ENCODE measurements at places on chromosomes 11 and 22.

DNA sequence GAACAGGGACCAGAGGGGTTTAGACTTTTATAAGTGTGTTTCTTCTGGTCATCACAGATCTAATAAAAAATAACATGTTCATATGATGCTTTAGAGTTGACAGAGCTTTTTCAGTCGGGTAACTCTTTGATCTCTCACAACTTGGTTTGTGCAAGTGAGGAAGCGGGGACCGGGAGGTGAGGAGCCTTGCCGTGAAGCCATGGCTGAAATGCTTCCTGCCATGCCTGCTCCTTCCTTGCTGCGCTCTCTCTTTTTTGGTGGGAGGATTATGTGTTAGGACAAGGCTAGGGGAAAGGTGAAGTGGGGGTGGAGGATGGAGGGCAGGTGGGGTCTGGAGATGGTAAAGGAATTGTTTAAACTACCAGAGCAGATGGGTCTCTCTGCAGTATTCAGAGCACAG is 23.8 kb downstream of the TEAD1 start:
- DNase-seq = peak; percentile 78

- no peak for DNase-seq
Measured at GRCh38 chr11:31601635-31602282, 92.2 kb downstream of the ELP4 start.

DNA sequence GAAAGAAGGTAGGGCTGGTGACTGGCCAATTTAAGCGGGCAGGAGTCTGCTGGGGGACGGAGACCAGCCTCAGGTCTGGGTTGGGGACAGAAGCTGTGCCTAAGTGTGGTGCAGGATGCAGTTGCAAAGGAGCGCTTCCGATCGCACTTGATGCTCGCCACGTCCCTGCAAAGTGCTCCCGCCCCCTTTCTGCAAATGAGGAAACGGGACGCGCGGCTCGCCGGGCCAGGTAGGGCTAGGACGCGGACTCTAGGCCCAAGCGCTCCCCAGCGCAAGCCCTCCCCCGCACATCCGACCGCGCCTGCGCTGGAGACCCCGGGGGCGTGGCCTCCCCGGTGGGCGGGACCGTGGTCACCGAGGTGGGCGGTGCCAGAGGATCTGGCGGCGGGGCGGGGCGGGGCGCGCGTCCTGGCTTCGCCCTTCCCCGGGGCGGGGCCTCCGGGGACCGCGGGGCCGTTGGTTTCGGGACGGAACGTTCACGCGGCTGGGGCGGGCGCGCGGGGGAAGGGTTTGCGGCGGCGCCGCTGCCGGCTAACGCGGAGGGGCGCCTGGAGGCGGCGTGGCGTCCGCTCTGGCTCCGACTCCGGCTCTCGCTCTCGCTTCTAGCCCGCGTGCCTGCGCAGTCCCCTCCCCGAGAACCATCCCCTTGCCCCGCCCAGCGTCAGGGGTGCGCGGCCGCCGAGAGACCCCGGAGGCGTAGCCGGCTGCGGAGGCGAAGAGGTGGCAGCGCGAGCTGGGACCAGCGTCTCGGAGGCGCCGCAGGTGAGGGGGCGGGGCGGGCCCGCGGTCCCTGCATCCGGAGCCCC is at the start of gene FAM118A:
Gene FAM118A, plus strand, starts transcription at position 513 of the 806 bp plus-strand sequence. CDS start 12,446 bp downstream, outside the sequence.
- peak; percentile 97 for DNase-seq

DNA sequence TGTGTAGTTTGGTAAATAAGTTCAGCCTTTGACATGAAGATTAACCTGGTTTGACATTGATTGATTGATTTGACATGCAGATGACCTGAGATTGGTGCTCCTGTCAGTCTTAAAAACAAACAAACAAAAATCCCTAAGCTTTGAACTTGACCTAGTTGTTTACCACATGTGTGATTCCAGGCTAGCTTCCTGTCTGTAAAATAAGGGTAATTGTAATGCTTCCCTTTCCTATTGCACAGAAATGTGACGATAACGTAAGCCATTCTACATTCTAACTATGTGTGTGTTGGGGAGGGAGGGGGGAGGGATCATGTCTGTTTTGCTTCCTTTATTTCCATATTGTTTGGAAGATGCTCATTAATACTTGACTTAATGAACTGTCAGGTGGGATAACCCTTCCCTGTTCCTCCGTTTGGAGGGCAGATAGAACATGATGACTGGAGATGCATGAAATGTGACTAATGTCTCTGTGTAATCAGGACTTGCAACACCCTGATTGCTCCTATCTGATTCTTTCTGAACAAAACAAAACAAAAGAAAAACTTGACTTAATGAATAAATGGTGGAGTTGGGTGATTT is 106.1 kb upstream of the CLMP start:
- no peak for DNase-seq

DNA sequence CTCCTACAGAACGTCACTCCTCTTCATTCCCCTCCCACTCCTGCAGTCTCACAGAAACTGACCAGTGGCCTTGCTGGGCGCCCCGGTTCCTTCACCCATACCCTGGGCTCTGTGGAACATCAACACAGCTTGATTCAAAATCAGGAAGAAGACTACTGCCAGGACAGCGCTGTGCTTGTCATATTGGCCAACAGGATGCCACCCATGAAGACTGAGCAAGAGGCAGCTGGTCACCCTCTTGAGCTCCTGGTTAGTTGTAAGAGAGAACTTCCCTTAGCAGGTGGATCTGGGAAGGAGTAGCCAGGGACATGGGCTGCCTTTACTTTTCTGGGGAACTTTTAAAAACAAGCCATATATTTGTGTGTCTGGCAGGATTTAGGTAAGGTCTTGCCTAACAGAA is 110.4 kb upstream of the TIMP3 start:
- DNase-seq = no peak

- DNase-seq = no peak
Measured at GRCh38 chr11:4645974-4646373, 2.2 kb downstream of the OR51E1 start.

DNA sequence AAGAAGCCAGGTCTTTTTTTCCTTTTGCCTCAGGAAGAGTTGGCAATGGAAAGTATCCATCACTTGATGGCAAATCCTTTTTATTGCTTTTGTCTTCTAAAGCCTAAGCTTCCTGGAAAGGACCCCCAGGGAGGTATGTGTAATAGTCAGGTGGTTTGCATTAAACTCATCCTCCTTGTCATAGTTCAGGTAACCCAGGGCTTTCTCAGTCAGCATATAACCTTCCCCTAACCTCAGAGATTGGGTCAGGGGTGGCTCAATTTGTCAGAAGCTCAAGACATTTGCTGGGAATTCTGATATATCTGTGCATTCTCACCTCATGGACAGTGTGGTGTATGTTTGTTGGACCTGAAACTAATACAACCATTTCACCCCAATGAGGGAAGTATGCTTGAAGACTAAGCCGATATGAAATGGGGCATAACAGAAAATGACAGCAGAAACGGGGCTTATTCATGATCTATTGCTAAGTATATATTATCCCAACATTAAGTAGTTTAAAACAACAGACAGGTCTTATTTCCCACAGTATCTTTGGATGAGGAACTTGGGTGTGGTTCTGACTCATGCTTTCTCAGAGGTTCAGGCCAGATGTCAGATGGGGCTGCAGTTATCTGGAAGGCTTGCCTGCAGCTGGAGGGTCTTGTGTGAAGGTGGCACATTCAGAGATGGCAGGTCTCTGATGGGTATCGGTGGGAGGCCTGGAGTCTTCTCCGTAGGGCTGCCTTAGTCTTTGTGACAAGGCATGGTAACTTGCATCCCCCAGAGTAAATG is 135.8 kb upstream of the SPON1 start:
- no peak for DNase-seq

GRCh38 chr11:75918331-75918730 is 103.3 kb downstream of the UVRAG start:
- no peak for DNase-seq

DNA sequence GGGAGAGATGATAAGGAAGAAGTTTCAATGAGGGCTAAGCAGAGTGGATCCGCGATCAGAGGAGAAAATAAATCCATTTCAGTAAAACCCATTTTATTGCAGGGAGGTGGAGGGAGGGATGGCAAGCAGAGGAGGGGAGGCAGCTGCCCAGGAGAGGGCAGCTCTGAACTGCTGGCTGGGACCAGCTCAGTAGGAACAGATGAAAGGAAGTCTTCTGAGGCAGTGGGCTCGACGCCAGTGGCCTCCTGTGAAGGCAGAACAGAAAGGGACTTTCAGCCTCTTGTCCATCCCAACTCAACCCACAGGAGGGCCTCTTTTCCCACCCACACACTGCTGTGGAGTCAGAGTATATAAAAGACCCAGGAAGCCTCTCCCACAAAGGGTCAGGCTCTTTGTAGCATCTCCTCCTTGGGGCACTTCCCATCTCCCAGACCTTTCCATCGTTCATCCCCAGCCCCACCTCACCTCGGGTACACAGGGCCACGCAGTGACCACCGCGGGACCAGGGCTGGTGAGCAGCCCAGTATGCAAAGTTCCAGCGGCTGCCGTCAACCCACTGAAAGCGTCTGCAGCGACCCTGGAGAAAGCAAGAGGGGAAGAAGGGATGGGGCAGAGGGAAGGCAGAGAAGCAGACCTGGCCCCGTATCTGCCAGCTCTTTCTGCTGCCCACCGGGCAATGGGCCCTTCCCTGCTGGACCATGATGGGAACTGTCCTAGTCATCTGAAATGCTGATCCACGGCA is 3.0 kb downstream of the PRG2 start:
- DNase-seq = no peak

DNA sequence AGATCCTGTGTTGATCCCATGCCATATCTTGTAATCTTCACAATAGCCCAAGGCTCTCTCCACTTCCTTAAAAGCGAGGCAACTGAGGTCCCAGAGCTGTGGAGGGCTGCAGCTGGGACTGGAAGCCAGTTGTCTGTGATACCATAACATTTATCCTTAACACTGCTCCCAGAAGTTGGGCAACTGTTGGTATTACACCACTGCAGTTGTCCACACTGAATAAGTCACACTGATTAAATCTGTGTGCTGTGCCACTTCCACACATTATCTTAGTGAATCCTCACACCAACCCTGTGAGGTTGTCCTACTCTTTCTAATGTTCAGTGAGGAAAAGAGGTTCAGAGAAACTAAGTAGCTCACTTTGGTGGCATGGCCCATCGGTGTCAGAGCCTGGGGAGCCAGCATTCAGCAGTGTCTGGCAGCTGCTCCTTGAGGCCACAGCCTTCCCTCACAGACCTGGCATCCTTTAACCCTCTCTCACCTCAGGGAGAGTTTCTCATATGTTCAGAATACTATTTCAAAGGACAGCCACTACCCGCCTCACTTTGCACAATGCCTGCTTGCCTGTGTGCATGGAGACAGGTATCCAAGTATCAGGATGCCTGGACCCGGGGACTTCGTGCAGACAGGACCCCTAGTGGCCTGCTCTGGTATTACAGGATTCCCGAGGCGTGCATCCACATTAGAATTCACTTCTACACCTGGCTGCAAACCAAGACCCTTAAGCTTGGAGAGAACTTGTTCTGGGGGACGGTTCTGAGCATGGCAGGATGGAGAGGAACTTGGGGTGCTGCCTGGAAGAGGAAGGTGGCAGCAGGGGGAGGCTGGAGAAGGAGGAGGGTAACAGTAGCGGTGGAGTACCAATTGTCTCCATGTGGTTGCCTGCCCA is 221.9 kb upstream of the TBCEL start:
- peak; percentile 84 for DNase-seq

DNA sequence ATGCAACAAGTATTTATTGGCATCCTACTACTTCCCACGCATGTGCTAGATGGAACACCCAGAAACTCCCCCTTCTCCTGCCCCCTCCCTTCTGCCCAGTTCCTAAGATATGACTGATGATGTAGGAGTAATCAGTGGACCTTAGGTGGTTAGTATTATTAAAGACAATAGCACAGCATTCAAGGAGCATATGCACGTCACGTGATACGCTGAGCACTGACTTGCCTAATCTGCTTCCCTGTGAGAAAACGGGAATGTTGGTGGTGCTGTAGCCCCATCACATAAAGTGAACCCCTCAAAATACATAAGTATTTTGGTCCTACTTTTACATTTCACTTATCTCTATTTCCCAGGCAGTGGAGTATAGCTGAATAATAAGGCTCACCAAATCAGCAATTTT is 12.4 kb downstream of the DRD2 start:
- no peak for DNase-seq

DNA sequence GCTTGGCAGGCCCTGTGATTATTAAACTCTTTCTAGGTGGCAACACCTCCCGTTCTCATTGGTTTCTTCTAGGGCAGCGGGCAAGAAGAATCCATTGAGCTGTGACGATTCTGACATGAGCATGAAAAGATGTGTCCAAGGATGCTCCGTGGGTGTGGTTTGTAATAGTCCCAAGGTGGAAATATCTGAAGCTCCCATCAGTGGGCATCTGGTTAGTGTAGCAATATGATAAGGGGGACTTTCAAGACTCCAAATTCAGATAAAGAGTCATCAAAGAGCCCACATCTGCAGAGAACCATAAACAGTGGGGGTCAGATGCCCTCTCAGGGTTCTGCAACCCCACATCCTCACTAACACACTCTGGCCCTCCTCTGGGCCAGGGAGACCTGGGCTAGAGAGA is 42.6 kb downstream of the TST start:
- no peak for DNase-seq

DNA sequence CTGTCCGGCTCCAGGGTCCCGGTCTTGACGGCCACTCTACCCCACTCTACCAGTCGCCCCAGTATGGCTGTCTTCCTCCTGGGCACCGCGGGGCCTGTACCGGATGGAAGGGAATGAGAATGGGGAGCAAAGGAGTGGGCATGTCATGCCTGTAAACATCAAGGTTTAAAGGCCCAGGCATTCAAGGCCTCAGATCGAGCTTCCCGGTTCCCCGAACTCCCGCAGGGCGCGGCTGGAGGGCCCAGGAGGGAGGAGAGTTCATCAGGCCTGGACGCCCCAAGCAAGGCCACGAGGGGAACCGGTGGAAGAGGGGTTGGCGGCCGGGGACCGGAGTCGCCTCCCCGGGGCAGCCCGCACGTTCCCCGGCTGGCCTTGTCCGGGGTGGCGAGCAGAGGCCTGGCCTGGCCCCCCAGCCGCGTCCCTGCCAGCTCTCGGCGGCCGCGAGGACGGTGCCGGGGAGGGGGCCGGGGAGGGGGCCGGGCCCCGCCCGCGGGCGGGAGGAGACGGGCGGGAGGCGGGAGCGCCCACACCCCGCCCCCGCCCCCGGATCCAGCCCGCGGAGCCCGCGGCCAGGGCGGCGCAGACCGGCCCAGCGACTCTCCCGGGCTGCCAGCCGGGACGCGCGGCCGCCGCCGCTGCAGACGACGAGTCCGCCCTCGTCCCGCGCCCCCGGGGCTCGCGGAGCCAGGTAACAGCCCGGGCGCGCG is at the start of gene CDC42EP1:
Gene CDC42EP1, plus strand, starts transcription at position 580 of the 707 bp plus-strand sequence. CDS start 5,870 bp downstream, outside the sequence.
- DNase-seq = peak; percentile 36

GRCh38 chr11:62552485-62553079 is 6.0 kb upstream of the AHNAK start:
- DNase-seq = no peak

GRCh38 chr11:134527382-134528243 is 115.6 kb upstream of the B3GAT1 start:
- DNase-seq = no peak

- no peak for DNase-seq
Measured at GRCh38 chr22:49718396-49718795, 109.3 kb downstream of the BRD1 start.

- DNase-seq = peak; percentile 97
Measured at GRCh38 chr11:86664930-86665329, 7.5 kb downstream of the ME3 start.

GRCh38 chr11:32968541-32968940 is 47.1 kb upstream of the DEPDC7 start:
- no peak for DNase-seq

Data from DMS53 (cell line).